Esophagus mucosa (tissue), 1 donor: ENCODE measurements at places on chromosomes 2 and 18. TPM values are rescaled to one million over a fixed set of nuclear protein-coding genes. Genes with fewer than 3 reads are reported as not detected.

NFU1 gene
- 26.6 TPM for total RNA-seq

RAB11FIP5 gene
- 10.4 TPM for total RNA-seq

OSR1 gene
- total RNA-seq: 0.96 TPM

DNA sequence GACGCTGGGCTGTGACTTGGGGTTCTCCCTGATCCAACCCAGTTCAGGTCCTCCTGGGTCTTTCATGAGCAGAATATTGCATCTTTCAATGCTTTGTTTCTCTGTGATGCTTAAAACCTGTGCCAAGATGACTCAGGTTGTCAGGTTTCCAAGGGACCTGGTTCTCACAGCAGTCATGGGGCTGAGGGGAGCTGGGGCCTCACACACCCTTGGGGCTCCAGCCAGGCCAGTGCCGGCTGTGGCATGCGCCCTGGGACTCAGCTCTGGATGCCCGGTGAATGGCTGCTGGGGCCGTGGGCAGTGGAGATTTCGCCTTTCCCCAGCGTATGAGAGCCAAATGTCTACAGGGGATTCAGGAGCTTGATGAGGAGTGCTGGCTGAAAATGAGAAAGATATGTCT is 29.6 kb downstream of the EDAR start:
- ATAC-seq: peak; percentile 72

DNA sequence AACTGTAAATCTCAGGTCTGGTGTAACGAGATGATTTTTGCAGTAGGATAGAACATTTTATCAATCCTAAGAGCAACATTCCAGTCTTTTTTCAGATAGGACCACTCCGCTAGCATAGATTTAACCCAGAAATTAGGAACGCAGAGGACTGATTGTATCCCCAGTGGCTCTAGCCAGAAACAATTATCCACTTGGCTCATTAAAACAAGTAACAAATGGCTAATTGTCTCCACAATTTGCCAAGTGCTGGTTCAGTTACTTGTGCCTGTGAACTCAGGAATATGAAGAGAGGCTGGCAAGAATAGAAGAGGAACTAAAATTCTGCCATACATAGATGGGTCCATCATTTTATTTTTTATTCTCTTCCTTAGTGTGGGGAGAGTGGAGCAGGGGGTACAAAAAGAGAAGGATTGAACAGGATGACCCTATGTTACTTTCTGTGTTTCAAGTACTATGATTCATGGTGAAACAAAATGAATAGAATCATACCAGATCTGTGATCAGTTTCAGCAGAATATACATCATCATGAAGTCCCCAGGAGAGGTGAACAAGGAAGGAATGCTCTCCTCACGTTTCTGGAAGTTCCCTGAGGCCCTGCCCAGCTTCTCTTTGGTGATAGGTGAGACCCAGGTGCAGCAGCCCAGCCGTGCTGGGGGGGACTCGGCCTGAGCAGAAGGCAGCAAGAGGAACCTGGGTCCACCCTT is 121.6 kb downstream of the ARL4C start:
- no peak for ATAC-seq

ASPRV1 gene
- 0.16 TPM for total RNA-seq

- ATAC-seq: no peak
Measured at GRCh38 chr18:44826418-44827259, 146.0 kb downstream of the SETBP1 start.

- ATAC-seq: no peak
Measured at GRCh38 chr2:44392338-44392943, 30.7 kb downstream of the CAMKMT start.

DCDC2C gene
- not detected for total RNA-seq

RPL37A gene
- total RNA-seq: 2,683 TPM

GRCh38 chr2:239684271-239684810 is 283.5 kb upstream of the HDAC4 start:
- no peak for ATAC-seq

DNA sequence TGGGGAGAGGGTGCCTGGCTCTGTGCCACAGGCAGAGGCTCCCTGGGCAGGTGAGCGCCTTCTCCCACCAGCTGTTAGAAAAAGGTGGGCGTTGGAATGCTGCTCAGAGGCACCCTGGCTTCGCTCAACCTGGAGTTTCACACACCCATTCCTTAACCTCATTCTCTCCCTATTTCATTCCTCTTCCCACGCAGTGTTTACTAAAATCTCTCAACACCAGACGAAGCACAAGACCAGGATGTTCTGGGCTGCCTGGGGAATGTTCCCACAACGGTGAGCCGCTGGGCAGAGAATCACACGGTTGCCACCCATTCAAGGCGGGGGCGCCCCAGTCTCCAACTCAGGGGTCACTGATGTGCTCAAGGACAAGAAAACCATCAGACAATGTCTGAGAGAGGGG is 64.5 kb downstream of the TGFA start:
- ATAC-seq: no peak

- ATAC-seq: no peak
Measured at GRCh38 chr2:202009019-202009481, 24.6 kb upstream of the FZD7 start.

GRCh38 chr2:231666171-231667095 is 41.9 kb upstream of the PTMA start:
- ATAC-seq: peak; percentile 67

GRCh38 chr2:10331702-10332401 is 29.1 kb downstream of the HPCAL1 start:
- ATAC-seq: peak; percentile 73

PSD4 gene
- total RNA-seq: 38.6 TPM

GRCh38 chr2:40658941-40659340 is 207.1 kb upstream of the SLC8A1 start:
- no peak for ATAC-seq

DNA sequence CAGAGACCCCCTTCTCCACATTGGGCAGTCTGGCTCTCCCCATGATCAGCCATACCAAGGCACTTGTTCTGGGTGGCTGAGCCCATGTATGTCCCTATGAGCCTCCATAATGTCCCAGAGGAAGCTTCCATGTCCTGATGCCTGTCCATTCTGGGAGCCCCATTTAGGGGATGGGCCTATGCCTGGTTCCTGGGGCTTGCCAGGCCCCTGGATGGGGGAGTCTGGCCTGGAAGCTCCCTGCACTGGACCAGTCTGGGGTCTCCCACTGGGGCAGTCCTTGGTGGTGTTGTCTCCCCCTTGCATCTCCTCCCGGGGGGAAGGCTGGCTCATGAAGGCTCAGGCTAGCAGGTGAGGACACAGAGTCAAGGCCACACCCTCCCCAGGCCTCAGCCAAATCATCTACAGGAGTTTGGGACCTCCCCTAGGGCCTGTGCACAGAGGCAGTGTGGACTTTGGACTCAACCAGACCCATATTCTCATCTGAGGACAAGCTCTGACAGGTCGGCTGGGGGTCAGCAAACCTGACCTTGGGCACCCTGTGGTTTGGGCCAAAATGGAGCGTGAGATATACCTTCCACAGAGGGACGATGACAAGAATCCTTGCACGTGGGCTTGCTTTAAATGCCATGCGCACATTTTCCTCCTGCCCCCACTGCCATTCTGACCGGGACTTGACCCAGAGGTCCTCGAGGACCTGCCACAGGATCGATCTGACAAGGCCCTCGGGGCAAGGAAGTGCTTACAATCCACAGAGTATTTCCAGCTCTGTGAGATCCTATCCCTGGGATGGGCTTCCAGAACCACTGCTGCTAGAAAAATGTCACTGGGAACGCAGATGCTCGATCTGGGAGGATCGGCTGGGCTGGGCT is 38.8 kb downstream of the INHBB start:
- no peak for ATAC-seq

SOWAHC gene
- total RNA-seq: 46.2 TPM

DNA sequence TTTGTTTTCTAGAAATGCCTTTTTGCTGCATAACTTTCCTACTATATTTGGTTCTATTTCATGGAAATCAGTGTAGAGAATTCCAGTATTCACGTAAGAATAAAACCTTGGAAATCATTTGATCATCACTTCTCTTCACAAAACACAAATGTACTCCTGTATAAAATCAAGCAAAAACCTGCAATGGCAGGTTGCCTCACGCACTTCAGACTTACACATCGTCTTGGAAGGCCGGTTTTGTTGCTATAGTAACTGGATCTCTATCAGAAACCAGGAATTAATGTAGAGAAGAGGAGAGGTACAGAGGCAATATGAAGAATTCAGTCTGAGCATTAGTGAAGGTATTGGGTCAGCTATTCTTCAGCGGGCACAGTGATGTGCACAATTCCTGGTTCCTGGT is 370.7 kb upstream of the CYRIA start:
- ATAC-seq: no peak

- ATAC-seq: peak; percentile 60
Measured at GRCh38 chr2:77009307-77009706, 512.9 kb downstream of the LRRTM4 start.

FAM237A gene
- not detected for total RNA-seq

GRCh38 chr2:216897561-216898203 is 37.8 kb upstream of the TNP1 start:
- no peak for ATAC-seq

- ATAC-seq: no peak
Measured at GRCh38 chr2:175170659-175171304, 2.8 kb upstream of the ATF2 start.

DNA sequence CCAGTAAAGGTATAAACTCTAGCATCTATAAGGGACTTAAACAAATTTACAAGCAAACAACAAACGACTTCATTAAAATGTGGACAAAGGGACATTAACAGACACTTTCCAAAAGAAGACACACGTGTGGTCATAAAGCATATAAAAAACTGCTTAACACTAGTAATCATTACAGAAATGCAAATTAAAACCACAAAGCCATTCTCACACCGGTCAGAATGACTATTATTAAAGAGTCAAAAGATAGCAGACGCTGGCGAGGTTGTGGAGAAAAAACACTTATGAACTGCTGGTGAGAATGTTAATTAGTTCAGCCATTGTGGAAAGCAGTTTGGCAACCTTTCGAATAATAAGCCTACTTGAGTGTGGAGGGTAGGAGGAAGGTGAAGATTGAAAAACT is 217.1 kb upstream of the DLGAP1 start:
- ATAC-seq: no peak

DNA sequence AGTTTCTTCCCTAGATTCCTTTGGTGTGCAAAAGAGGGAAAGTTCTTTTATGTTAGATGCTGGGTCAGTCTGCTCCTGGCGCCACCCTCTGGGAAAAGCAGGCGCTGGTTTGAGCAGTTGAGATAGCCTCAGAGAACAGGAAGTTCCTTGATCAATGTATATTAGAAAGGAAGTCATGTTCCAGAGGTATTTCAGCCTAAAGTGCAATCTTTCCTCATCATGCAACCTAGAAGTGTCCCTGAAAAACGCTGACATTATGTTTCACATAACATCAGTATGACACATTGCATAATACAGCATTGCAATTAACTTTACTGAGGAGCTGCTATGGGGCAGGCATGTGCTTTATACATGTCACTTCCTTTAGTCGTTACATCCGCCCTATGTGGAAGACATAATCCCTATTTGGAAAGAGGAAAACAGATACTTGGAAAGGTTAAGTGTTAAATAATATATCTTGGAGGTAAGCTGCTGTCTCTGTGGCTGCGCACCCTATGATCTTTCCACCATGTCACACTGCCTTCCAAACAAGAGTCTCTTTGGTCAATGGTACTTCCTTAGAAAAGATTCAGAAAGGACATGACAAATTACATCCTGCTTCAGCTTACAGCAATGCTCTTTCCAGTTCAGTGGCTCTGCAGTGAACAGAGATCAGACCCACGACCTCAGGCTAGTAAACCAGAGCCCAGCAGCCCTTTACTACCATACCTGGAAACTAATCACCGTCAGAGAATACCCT is 369.7 kb downstream of the RAD51AP2 start:
- no peak for ATAC-seq

DNA sequence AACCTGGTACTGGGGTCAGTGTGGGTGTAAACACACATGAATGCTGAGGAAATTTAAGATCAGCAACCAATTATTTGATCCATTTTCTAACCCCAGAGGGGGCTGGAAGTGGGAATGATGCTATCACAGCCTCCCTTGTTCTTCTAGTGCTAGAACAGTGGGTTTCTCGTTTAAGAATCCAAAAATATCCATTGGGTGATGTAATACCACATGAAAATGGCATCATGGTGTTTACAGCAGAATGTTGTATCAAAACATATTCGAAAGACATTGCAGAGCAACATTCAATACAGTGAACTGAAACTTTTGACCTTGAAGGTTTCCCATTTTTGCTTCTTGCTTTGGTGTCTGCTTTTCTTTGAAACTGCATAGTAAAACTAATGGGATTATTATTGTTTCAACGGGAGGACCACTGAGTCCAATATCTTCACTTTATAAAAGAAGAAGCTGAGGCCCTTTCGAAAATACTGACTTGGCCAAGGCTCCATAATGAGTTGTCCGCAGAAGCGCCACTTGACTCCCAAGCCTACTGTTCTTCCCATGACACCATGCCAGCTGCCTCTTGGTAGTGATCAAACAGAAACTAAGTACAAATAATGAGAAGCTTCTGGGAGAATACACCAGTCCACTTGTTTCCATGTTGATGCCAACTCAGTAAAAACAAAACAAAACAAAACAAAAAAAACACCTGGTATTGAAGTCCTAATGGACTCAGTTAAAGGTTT is 106.1 kb downstream of the COLEC12 start:
- no peak for ATAC-seq

- ATAC-seq: no peak
Measured at GRCh38 chr18:75052475-75052874, 156.5 kb downstream of the PTGR3 start.

CCDC68 gene
- 1.5 TPM for total RNA-seq

FAM228A gene
- total RNA-seq: not detected

GRCh38 chr2:122055521-122055931 is 300.1 kb downstream of the TSN start:
- ATAC-seq: no peak

SPR gene
- total RNA-seq: 16.1 TPM

DNA sequence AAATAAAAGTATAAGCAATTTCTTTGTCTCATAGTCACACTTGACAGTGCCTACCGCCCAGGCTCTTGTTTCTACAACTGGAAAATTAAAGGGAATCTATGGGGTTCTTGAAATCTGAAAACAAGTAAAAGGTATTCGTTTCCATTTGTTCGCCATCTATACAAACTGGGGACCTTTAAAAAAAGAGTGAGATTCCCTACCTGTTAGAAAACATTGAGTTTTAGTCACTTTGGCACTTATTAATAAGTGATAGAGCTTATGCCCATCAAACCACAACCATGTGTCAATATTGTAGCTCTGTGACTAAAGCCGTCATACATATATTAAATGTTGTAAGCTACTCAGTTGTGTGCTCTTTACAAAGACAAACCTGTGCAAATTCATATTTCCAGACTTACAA is 13.2 kb downstream of the FN1 start:
- no peak for ATAC-seq

AQP4 gene
- 0.08 TPM for total RNA-seq

GRCh38 chr2:239443666-239444567 is 43.1 kb upstream of the HDAC4 start:
- ATAC-seq: peak; percentile 94

GRCh38 chr2:151020411-151020810 is 241.3 kb downstream of the RBM43 start:
- no peak for ATAC-seq

- ATAC-seq: no peak
Measured at GRCh38 chr2:239026711-239027361, 179.0 kb downstream of the TWIST2 start.
